Fibroblast of skin of left biceps (primary cell): ENCODE measurements at places on chromosomes 3 and 15.

- no peak for DNase-seq
Observed at GRCh38 chr3:167733961-167734497, 663 bp downstream of the PDCD10 start.

DNA sequence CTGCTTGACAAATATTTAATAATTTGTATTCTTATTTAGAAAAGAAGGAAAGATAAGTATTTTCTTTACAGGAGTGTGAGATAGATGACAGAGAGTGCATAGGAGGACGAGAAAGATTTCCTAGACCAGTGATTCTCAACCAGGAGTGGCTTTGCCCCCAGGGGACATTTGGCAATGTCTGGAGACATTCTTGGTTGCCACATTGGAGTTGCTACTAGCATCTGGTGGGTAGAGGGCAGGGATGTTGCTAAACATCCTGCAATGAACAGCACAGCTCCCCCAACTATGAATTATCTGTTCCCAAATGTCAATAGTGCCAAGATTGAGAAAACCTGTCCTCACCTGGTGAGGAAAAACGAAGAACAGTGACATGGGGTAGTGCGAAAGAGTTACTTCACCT lies 30.8 kb upstream of the MINAR1 start:
- no peak for DNase-seq

DNA sequence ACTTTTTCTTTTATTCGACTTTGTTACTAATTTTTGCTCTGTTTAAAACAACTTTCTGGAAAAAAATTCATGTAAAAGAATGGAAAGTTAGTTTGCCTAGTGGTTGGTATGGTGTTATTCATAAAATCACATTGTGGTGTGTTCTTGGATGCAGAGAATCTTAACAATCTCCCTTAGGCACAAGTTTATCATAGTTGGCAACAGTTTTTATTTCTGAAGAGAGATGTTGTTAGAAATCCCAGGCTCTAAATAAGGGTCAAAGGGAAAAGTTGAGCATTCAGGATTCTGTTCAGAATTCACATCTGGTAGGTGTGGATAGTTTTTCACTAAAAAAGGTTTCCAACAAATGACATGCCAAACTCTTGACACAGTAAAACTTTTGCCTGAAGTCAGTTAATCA lies 6.4 kb downstream of the DUT start:
- DNase-seq, result no peak

DNA sequence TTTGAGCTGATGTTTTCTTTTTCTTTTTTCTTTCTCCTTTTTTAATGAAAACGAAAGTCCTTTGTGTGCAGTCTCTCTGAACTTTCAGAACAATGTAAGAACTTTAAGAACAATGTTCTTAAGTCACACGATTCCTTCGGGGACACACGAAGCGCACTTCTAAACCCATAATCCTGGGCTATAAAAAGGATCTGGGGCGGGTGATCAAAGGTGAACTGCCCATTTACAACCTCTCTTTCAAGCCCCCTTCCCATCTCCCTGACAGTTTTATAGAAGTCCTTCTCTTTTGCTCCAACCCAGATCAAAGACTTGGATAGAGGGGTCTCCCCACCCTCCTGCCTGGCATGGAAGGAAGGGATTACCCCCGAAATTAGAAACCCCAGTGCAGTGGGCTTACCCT lies 126.8 kb downstream of the BDH1 start:
- no peak for DNase-seq

DNA sequence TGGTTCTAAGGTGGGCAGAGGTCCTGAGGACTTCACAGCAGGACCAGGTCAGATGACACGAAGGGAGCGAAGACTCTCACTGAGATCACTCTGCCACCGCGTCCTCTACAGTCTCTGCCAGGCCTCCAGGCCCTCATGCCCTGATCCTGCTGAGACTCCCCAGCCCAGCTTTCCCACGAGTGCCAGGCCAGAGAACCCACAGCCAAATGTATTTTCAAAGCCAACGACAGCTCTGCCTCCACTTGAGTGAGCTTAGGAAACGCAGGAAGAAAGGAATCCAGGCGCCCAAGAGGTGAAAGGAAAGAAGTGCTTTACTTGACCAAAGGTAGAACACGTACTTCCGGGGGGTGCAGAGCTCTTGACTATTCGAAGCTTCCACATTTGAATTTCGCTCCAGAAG lies 275.0 kb downstream of the XXYLT1 start:
- no peak for DNase-seq

GRCh38 chr3:133525435-133525834 lies 48.1 kb upstream of the CDV3 start:
- DNase-seq, result no peak

DNA sequence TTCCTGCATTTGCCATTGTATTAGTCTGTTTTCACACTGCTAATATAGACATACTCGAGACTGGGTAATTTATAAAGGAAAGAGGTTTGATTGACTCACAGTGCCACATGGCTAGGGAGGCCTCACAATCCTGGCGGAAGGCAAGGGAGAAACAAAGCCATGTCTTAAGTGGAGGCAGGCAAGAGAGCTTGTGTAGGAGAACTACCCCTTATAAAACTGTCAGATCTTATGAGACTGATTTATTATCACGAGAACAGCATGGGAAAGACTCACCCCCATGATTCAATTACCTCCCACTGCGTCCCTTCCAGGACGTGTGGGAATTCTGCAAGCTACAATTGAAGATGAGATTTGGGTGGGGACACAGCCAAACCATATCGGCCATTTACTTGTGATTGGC lies 27.8 kb downstream of the YEATS2 start:
- no peak for DNase-seq

DNA sequence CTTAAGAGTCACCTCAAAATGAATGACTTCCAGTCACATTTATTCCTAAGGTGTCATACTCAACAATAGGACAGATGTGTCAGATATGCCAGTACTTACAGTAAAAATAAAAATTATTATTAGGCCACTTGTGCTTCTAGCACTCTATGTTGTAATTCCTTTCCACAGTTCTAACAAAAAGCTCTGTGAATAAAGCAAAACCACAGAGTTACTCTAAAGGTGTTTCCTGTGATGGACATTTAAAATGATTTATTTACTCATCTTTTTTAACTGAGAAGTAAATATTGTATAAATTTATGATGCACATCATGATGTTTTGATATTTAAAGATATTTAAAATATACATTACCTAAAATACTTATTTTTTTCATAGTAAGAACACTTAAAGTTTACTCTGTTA lies 13.9 kb upstream of the GOLGA8B start:
- DNase-seq, result no peak

GRCh38 chr3:72494626-72495025 lies 353.6 kb downstream of the SHQ1 start:
- DNase-seq, result no peak

- DNase-seq, result no peak
Observed at GRCh38 chr15:88125576-88125975, 131.0 kb downstream of the NTRK3 start.

- DNase-seq, result no peak
Observed at GRCh38 chr3:37833302-37834186, 28.1 kb upstream of the CTDSPL start.

DNA sequence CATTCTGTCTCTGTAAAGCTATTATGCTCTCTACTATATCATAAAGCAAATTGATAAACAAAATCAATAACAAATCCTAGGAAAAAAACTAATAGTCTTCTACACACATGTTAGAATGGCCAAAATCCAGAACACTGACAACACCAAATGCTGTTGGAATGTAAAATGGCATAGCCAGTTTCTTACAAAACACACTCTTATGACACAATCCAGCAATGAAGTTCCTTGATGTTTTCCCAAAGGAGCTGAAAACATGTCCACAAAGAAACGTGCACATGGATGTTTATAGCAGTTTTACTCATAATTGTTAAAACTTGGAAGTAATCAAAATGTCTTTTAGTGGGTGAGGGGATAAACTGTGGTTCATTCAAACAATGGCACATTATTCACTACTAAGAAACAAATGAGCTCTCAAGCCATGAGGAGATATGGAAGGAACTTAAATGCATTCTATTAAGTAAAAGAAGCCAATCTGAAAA lies 32.7 kb downstream of the CADM2 start:
- DNase-seq, result no peak

DNA sequence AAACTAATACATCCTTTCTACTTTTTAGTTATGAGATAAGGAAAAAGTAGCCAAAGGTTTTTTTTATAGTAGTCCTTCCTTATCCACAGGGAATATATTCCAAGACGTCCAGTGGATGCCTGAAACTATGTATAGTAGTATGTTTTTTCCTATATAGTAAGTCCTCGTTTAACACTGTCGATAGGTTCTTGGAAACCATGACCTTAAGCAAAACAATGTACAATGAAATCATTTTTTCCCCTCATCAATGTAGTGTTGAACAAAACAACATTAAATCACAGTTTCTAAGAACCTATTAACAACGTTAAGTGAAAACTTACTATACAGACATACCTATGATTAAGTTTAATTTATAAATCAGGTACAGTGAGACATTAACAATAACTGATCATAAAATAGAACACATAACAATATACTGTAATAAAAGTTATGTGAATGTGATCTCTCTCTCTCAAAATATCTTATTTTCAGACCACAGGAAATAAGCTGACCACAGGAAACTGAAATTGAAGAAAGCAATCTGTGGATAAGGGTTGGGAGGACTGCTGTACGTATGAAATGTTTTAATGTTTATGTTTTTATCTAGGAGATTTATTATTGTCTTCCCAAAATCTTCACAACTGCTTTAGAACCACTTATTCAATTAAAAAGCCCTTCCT lies 20.6 kb downstream of the COPS2 start:
- no peak for DNase-seq

- no peak for DNase-seq
Observed at GRCh38 chr15:70715840-70716485, 47.4 kb downstream of the UACA start.

DNA sequence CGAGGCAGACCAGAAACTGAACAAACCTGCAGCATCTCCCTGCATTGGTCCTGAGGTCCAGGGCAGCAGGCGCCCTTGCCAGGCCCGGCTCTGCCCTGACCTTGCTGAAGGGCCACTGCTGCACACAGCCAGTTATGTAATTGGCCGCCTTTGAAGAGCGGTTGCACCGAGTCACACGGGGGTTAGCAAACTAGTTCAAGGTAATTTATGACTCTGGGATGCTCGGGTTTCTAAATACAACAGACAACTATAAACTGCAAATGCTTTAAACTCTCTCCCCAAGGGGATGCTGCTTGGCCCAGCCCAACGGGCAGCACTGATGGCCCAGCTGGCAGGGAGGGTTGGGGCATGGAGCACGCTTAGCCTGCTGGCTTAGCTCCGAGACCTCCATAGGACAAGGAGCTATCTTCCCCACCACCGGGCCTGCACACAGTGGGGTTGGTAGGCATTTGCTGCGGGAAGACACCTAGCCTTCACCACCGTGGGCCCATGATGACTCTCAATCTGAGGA lies 60.3 kb upstream of the IQSEC1 start:
- DNase-seq, result no peak

GRCh38 chr15:96339619-96340347 lies 9.3 kb downstream of the NR2F2 start:
- DNase-seq, result no peak

DNA sequence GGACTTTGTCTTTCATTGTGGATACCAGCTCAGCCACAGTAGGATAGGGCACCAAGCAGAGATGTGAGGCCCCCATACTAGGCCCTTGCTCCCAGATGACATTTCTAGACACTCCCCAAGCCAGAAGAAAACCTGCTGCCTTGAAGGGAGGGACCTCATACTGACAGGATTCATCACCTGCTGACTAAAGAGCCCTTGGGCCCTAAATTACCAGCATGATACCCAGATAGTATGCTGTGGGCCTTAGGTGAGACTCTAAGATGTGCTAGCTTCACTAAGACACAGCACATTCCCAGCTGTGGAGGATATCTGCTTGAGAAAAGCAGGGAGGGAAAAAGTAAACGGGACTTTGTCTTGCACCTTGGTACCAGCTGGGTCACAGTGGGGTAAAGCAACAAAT lies 324.0 kb downstream of the TBL1XR1 start:
- DNase-seq, result no peak

- no peak for DNase-seq
Observed at GRCh38 chr3:70488131-70488530, 175.7 kb upstream of the MDFIC2 start.

- DNase-seq, result peak; percentile 29
Observed at GRCh38 chr3:186418671-186419145, 56.7 kb upstream of the DGKG start.

DNA sequence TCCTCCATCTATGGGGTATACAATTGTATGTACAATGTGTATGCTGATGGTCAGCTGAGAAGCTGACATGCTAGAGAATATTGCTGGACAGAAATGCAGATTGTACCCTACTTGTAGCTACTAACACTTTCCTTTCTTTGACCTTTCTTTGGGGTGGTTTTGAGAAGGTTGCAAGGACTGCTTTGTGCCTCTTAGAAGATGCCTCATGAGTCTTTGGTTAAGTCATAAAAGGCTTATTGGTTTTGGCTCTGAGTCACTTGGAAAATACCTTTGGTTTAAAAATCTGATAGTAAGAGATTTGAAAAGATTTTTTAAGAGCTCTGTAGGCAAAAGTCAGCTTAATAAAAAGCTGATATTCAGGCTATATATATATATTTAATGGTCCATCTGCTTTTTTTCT lies 71.5 kb downstream of the ZMAT3 start:
- no peak for DNase-seq

DNA sequence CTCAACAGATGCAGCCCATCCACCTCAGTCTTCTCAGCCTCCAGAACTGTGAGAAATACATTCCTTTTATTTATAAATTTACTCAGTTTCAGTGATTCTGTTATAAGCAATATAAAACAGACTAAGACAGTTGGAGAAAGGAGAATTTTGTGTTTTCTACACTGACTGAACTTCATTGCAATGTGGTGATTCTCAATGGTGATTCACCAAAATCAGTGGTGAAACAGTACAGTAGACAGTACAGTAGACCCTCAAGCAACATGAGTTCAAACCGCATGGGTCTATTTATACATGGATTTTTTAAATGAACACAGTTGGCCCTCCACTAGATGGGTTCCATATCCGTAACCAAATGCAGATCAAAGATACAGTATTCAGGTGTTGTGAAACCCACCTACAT lies 403.1 kb upstream of the TGFBR2 start:
- DNase-seq, result no peak

GRCh38 chr15:79956354-79956939 lies 14.5 kb downstream of the BCL2A1 start:
- DNase-seq, result no peak

DNA sequence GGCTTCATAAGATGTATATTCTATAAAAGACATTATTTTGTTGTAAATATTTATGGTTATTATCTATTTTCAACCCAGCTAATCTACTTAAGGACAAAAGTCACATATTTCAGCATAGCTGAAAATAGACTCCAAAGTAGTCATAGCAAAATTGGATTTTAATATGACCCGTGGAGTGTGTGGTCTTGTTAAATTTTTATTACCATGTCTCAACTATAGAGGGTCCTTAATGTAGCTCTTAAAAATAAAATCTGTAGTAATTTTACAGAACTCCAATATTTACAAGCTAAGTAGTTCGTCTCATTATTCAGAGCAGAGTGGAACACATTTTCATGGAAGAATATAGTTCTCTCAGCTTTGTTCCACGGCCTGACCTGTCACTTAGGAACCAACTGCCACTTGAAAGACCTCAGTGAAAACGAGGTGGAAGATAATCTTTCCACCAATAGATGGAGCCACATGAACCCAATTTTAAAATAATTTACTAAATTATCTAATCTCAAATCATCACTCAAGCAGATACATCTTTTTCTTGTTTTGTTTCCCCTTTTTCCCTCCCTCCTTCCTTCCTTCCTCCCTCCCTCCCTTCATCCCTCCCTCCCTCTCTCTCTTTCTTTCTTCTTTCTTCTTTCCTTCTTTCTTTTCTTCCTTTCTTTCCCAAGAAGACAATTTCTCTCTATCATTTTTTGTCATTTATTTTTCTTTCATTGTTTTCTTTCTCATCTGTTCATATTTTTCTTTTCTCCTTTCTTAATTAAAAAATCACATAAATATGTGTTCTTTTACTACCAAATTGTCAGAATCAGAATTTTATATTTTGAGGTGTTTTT lies 97.2 kb downstream of the CLDN1 start:
- DNase-seq, result no peak
